ENCODE measurements at places on chromosomes 1 and 21.
A peak's percentile ranks its signal among the peaks of the same experiment; 100 is the strongest.

GRCh38 chr1:232886271-232886670, 64.1 kb upstream of the NTPCR start:
- no peak for DNase-seq

GRCh38 chr1:6167391-6168303, 12.5 kb downstream of the CHD5 start:
- DNase-seq: no peak

DNA sequence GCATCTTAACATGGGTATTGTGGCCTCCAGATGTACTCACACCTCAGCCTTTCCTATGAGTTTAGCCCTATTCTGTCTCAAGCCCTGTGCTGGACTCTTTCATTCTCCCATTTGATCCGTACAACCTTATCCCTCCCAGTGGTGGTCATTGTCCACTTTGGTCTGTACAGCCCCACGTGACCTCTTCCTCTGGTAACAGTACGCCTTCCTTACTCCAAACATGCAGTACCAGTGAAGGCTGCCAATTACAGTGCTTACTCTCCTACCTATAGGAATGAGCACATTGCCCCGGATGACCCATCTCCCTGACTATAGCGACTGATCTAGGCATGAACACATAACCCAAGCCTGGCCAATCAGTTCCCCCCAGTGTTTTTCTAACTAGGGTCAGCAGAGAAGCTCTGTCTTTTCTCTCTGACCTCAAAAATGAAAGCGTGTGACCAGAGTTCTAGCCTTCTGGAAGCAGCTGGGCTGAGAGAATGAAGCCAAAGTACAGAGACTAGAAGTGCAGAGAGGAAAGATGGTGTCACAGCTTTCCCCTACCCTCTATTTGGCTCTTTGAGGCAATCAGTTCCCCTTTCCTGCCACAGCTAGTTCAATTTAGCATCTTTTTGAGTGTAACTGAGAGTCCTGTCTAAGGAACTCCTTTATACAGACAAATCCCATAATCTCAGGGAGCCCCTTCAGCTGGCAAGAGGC, 9.9 kb upstream of the QSOX1 start:
- no peak for DNase-seq

GRCh38 chr1:162276493-162276892, 100.2 kb downstream of the SPATA46 start:
- peak; percentile 8 for DNase-seq

GRCh38 chr1:39026866-39027507, 837 bp downstream of the NDUFS5 start:
- no peak for DNase-seq

DNA sequence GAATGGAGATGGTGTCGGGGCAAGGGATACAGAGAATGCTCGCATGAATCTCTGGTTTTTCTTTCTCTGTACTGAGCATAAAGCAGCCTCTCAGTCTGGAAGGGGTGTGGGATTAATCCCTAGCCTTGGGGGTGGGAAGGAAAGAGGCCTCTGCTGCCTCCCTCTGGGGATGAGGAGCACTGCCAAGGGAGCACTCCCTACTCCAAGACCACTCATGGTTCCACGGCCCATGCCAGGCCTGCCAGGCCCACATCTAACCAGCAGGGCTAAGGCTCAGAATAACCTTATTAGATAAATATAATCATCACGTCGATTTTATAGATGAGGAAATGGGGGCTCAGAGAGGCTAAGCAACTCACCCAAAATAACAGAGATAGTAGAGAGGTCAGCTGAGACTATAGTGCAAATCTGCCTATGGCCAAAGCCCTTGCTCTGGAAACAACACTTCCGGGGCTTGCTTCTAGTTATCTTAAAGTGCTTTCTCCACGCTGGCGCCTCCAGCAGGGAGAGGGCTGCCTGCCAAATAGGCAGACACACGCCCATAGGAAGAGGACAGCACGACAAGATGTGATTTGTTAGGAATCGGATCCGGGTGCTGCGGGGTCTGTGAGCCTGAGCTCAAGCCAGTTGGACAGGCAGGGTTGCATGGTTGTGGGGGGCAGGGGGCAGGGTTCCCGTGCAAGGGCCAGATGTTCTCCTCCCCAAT, 522 bp downstream of the TEX35 start:
- no peak for DNase-seq

GRCh38 chr21:42478504-42478903, 17.5 kb downstream of the RSPH1 start:
- no peak for DNase-seq

DNA sequence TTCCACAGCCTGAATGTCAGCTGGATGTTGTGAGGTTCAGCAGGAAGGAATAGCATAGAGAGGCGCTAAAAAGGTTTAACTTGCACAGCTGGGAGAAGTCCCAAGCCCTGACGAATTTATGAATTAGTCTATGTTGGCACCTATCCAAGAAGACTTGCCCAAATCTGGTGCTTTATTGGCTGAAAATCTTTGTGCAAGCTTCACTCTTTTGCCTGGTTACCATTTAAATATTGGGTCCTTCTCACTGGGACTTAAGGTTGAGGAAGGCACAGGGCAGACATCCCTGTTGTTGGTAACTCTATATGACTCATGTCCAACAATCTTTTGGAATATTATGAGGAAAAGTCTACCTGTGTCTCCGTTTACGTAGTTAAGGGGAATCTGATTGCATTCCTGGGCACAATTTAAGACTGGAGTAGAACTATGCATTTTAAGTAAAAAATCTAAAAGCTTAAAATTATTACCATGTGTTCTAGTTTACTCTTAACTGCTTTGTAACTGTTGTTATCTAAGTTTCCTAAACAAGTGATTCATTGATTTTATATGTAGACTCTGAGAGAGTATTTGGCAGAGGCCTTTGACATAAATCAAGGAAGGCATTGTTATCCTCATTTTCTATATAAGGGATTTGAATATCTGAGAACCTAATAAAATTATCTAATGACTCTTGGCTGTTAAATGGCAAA, 181.7 kb upstream of the DPYD start:
- no peak for DNase-seq

DNA sequence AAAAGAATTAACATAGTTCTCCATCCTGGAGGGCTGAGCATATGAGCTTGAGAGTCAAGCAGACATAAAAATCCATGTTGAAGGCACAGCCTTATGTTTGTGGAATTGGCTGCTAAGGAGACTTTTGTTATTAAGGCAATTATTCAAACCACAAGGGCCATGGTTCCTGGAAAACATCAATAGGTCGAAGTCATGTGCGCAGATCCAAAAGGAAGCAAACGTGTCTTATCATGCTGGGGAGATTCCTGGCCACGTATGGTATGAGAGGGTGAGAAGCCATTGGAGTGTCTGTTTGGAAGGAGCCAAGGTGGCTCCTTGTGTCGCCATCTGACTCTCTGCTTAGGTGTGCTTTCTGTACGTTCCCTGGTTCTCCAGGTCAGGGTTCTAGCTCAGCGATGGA, 61.8 kb upstream of the COA6 start:
- no peak for DNase-seq

DNA sequence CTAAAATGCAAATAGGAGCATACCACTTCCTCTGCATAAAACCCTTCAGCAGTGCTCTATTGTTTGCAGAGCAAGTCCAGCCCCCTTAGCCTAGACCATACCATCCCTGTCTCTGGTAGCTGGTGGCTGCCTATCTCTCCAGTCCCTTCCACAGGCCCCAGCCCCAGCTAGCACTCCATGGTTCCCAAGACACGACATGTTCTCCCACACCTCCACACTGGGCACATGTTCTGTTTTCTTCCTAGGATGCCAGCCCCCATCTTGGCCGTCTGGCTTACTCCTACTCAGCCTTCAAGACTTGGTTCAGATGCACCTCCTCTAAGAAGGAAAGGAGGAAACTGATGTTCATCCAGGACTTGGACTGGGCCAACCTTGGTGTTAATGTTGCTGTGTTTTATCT, 108.4 kb downstream of the BEND5 start:
- DNase-seq: no peak

DNA sequence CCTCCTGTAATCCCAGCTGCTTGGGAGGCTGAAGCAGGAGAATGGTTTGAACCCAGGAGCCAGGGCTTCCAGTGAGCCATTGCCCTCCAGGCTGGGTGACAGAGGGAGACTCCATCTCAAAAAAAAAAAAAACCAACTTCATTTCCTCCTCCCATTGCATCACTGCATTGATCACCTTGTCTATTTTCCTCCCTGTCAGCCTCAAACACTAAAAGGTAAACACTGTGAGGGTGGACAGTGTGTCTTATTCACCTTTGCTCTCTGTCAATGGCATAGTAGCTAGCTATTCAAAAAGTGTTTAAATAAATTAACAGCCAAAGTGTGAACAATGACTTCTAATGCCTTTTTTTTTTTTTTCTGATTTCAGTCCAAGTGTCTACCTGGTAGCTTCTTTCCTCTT, 13.4 kb upstream of the DESI2 start:
- DNase-seq: no peak

- DNase-seq: no peak
These were observed 25.7 kb upstream of the KCNC4 start for GRCh38 chr1:110184446-110184845.

DNA sequence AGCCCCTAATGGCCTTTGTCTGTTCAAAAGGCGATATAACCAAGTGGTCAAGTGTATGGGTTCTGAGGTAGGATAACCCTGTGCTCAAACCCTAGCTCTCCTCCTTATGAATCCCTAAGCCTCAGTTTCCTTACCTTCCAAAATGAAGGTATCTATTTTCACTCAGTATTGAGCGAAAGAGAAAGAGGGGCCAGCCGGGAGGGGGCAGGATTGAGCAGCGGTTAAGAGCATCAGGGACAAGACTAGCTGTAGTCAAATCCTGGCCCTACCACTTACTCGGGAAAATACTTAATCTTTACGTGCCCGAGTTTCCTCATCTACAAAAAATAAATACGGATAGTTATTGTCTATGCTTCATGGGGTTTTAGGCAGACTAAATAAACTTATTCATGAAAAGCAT, 25.7 kb downstream of the LY9 start:
- no peak for DNase-seq

GRCh38 chr1:156725683-156726280, 2.5 kb upstream of the METTL25B start:
- DNase-seq: peak; percentile 39

DNA sequence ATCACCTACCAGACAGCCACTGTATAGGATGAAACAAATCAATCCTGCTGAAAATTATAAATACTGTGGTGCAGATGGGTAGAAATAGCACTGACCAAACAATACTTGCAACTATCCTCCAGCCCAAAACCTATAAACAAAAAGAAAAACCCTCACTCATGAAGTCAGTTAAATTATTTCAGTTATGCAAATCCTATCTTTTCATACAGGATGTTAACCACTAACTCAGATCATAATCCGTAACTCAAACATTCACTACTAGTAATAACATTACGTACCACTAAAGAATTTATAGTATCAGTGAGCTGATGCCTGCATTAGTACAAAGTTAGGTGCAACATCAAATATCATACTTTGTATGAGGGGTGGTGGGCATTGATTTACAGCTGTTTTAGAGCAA, 2.6 kb downstream of the NDC1 start:
- no peak for DNase-seq

DNA sequence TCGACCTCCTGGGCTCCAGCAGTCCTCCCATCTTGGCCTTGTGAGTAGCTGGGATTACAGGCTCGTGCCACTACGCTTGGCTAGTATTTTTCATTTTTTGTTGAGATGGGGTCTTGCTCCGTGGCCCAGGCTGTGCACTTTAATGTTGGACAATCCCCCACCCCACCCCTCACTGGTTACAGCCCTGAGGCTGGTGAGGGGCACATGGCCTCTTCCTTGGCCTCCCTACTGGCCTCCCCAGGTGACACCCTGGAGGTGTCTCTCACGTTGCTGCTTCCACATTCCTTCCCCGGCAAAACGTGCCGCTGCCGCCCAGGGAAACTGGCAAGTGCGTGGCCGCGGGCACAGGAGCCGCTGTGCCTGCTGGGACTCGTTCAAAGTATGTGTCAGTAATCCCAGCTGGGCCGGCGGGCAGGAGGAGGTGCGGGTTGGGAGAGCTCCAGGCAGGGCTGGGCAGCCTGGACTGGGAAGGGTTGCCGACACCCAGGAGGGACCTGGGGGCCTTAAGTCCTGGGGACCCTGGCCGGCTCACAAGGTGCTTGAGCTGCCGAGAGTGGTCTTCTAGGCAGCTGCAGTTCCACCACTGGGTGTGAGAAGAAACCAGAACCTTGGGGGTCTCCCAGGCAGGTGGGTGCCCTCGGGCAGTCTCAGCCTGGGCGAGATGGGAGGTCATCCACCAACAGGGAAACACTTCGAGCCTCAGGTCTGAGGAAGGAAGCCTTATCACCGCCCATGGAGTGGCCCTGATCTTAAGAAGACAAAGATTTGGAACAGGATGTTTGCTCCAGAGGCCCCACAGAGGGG, 6.5 kb downstream of the WNT3A start:
- DNase-seq: no peak

DNA sequence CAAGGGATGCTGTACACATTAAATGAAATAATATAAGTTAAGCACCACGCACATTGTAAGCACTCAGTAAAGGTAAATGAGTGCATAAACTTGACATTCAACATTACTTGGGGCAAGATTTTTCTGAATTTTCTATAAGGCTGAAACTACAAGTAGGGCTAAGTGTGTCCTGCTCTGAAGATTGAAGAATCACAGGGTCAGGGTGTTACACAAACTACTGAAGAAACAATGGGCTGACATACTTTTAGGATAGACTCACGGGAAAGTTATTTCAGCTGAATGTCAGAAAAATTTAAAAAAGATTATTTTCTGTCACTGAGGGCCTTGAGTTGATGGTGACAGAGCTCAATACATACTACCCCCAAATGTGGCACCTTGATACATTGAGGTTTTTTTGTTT, 644.2 kb upstream of the PLXNA2 start:
- DNase-seq: no peak

GRCh38 chr1:77548285-77548684, 134.2 kb downstream of the ZZZ3 start:
- no peak for DNase-seq

DNA sequence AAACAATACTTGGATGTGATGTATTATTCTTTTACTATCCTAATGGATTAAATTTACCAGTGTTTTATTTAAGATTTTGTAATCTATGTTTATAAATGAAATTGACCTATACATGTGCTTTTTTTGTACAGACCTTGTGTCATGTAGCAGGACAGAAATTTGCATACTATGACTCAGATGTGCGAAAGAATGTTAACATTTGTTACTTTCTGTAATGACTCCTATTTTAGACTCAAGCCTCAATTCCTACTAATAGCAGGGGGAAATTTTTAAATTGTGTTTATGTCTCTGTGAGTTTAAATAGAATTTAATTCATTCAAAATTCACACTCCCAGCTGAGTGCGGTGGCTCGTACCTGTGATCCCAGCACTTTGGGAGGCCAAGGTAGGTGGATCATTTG, 21.8 kb upstream of the RIMKLA start:
- DNase-seq: no peak

DNA sequence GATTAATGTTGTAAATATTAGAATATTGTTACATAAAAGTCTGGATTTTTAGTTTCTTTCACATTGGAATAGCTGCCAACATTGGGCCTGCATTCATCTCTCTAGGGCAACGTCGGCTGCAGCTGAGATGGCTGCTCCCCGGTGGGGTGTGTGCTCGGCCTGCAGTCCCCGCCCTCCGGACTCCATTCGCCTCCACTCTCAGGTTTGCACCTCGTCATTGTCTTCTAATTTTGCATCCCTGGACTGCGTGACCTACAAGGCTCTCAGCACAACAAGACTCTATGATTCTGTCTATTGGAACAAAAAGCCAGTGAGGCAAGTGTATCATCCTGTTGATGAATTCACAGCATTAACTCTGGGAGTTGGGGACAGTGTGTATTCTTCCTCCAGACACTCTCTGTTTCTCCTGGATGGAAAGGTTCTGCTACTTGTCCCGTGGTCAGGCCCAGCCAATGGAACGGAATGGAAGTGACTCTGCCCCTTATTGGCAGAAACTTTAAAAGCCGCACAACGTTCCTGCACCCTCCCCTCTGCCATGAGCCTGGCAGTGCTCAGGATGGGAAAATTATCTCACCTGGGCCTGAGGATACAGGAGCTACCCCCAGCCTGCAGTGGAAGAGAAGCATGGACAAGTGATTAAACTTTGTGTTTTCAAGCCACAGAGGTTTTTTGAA, 105.0 kb upstream of the SAMD11 start:
- no peak for DNase-seq

Data from NCI-H2171 (cell line).